ENCODE measurements at places on chromosomes 2 and 18. TPM values are rescaled to one million over a fixed set of nuclear protein-coding genes. Genes with fewer than 3 reads are reported as not detected.

GRCh38 chr18:55110436-55110835 is 151.2 kb upstream of the CCDC68 start:
- no peak for DNase-seq

Gene FZD7
- 92.1 TPM for total RNA-seq

Gene MSH6
- total RNA-seq = 39.6 TPM

Gene MFSD2B
- not detected for total RNA-seq

- DNase-seq = no peak
These were observed 141.9 kb downstream of the SLC4A3 start for GRCh38 chr2:219769090-219769910.

Gene FAM228A
- 1.5 TPM for total RNA-seq

Gene PRSS56
- total RNA-seq = not detected

Gene UGT1A6
- total RNA-seq = 130 TPM

Measured in Caki2 (cell line).